AG04450 (cell line): ENCODE measurements at places on chromosomes 7 and 10.

DNA sequence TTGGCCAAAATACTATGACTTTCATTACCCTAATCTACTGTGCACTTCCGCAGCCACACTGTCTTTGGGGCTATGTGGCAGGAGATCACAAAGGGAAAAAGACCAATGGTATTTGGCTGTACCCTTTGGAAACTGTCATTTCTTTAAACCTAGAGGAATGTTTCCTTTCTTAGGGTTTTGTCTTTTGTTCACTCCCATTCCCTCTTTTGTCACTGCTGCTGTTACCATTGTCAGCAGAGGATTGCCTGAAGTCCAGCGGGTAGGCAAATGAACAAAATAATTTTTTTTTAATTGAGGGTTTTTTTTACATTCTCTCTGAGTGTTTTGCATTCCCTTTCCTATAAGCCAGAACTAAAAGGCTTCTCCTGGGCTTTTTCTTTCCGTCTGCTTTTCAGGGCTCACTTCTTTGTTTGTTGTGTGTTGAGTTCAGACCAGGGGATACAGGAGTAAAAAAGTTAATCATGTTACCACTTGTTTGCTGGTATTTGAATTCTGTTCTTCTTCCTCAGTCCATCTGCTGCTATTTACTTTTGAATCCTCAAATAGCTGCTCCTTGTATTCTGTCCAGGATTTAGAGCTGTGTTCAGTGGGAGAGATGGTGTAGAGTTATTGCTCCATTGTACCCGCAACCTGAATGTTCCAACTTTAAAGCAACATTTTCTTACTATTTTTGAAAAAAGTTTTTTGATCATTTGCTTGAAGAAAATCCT lies 374.6 kb downstream of the SUGCT start:
- DNase-seq: no peak

DNA sequence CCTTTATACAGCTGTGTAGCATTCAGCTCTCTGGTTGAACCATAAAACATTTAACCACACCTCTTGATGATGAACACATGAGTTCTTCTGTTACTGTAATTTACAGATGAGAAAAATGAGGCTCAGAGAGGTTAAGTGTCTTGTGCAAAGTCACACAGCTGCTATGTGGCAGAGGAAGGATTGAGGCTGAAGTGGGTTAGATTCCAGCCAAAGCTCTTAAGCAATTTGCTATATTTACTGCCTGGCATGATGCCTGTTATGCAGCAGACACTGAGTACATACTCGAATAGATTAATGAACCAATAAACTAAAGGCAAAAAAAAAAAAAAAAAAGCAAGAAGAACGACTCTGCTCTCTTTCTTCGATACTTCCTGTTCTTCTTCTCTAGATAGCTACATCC lies 35.7 kb downstream of the GFRA1 start:
- DNase-seq: no peak

- DNase-seq: no peak
These were observed 31.1 kb upstream of the CHCHD3 start for GRCh38 chr7:133112976-133113375.

GRCh38 chr10:70132098-70133029 lies at the start of gene AIFM2:
TSS of gene AIFM2 (minus strand) at chr10:70132825. CDS start at chr10:70124084, 8,741 bp downstream.
- DNase-seq: no peak

GRCh38 chr7:45239486-45239885 lies 81.9 kb downstream of the RAMP3 start:
- DNase-seq: peak; percentile 2

- no peak for DNase-seq
These were observed 80.1 kb downstream of the MCU start for GRCh38 chr10:72772031-72772430.

DNA sequence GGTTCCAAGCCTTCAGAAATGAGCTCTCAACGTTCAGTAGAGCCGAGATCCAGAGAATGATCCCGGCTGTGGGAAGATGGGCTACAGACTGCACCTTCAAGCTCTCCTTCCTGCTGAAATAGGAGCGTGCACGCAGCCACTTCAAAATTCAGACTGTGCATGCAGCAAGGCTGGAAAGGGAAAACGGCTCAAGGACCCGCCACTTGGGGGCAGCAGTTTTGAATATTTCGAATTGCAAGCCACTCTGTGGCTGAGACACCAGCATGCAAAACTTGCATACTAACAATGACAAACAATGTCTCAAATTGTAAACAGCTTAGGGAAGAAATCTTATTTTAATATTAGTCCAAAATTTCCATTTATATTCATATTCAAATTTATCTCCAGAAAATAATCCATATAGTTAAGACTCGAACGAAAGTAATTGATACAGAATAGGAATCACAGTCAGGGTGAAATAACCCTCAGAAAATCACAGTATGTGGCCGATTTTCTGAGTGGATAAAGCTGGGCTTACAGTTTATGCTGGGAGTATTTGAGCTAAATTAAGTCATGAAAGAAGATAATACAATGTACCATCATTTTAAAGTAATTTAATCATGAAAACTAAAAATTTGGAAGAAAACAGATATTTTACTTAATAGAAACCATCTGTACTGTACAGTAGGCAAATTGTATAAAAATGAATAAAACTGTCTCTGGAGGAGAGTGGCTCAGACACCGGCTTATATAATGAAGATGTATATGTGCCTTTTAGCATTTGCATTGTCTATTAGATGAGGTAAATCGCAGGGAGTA lies 137.9 kb upstream of the MKI67 start:
- no peak for DNase-seq

GRCh38 chr10:114629824-114630730 lies 28.0 kb downstream of the ABLIM1 start:
- DNase-seq: no peak

GRCh38 chr7:138460176-138460648 lies at the start of gene TRIM24:
TSS of gene TRIM24 (plus strand) at chr7:138460259. CDS start at chr7:138460549, 290 bp downstream.
- DNase-seq: no peak

DNA sequence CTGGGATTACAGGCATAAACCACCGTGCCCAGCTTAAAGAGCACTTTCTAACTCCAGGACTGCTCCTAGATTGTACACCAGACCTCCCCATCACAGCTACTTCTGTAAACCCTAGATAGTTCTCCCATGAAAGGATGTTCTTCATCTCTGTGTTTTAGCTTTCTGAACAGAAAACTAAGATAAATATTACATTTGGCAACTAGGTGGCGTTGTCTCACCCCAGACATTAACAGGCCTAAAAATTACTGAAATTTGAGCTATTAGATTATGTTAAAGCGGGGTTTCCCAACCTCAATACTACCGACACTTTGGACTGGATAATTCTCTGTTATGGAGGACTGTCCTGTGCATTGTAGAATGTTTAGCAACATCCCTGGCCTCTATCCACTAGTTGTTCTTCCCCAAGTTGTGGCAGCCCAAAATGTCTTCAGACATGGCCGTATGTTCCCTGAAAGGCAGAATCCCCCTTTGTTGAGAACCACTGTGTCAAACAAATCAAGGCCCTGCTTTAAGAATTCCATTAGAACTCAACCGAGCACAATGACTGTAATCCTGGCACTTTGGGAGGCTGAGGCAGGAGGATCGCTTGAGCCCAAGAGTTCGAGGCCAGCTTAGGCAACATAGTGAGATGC lies 19.1 kb downstream of the ATOH7 start:
- DNase-seq: no peak

- no peak for DNase-seq
These were observed 335.8 kb upstream of the MBL2 start for GRCh38 chr10:53108317-53108934.

GRCh38 chr7:66905278-66905677 lies 15.7 kb upstream of the TMEM248 start:
- no peak for DNase-seq

DNA sequence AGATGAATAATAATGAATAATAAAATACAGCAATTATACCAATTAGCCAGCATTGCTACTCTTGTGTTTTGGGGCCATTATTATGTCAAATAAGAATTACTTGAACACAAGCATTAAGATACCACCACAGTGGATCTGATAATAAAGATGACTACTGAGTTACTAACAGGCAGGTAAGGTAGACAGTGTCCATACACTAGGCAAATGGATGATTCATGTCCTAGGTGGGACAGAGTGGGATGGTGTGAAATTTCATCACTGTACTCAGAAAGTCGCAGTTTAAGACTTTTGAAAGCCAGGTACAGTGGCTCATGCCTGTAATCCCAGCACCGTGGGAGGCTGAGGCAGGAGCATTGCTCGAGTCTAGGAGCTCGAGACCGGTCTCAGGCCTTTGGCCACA lies 8.7 kb upstream of the UNC5B start:
- DNase-seq: no peak
